ENCODE measurements at places on chromosomes 1 and 21. TPM values are rescaled to one million over a fixed set of nuclear protein-coding genes. Genes with fewer than 3 reads are reported as not detected.

The INSRR gene
- 0.40 TPM for total RNA-seq

The SLAMF6 gene
- total RNA-seq: 0.10 TPM

The SYNJ1 gene
- 33.1 TPM for total RNA-seq

The S100A9 gene
- total RNA-seq: 16.5 TPM

The MNDA gene
- total RNA-seq: 38.1 TPM

The C1orf185 gene
- total RNA-seq: not detected

The DLGAP3 gene
- 8.4 TPM for total RNA-seq

- H3K27me3 ChIP-seq: no peaks in the 10 kb centered on the region
- no peak overlapping the region for H3K4me3 ChIP-seq
- no peak overlapping the region for H3K27ac ChIP-seq
- no peak for DNase-seq
- H3K4me1 ChIP-seq: no peaks in the 10 kb centered on the region
- H3K36me3 ChIP-seq: no peaks in the 10 kb centered on the region
These were observed 330.2 kb downstream of the S1PR1 start for GRCh38 chr1:101566883-101567538.

DNA sequence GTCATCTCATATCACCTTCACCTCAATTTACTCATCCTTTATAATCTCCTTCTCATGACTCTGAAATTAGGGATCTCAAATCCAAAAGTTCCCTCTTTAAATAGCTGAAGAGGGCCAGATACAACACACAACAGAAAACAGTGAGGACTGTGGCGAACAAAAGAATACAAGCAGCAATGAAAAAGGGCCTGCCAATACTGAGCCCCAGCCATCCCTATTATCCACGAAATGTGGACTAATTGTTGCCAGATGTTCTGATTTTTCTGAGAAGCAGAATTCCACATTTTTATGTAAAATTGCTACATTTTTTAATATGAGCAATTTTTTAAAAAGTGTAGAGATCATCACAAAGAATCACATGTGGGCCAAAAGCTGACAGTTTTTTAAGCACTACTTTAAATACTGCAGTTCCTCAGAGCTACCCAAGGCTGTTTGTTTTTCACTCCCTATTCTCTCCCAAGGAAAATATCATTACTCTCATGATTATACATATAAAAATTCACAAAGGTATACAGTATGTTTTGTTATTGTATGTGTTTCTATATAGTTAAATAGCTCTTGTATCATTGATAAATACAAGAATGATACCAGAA, 90.0 kb downstream of the ASH1L start:
- no peaks in the 10 kb centered on the region for H3K27me3 ChIP-seq
- DNase-seq: no peak
- no peak overlapping the region for H3K4me3 ChIP-seq
- H3K27ac ChIP-seq: no peak overlapping the region

GRCh38 chr1:188517139-188517538, 1688.4 kb downstream of the PLA2G4A start:
- no peaks in the 10 kb centered on the region for H3K36me3 ChIP-seq
- H3K27ac ChIP-seq: no peak overlapping the region
- H3K27me3 ChIP-seq: no peaks in the 10 kb centered on the region
- no peak overlapping the region for H3K4me3 ChIP-seq
- H3K4me1 ChIP-seq: no peaks in the 10 kb centered on the region
- no peak for DNase-seq

GRCh38 chr1:243346016-243346415, 90.2 kb downstream of the SDCCAG8 start:
- peaks cover 6% of the 10 kb centered on the region for H3K36me3 ChIP-seq
- no peak for DNase-seq
- H3K27me3 ChIP-seq: no peaks in the 10 kb centered on the region
- no peaks in the 10 kb centered on the region for H3K4me1 ChIP-seq
- H3K27ac ChIP-seq: no peak overlapping the region

DNA sequence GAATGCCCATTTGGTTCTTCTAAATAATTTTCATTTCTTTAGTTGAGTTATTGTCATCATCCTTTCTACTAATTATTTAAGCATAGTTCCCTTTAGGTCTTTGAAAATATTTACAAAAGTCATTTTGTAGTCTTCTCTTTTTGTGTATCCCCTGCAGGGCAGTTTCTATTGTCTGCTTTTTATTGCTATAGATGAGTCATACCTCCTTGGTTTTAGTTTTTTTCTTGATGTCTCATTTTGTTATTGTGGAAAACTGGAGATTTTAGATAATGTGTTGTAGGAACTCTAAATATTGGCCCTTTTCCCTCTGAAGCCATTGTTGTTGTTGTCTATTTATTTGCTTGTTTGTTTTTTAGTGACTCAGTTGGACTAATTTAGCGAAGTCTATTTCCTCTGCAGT, 387.9 kb downstream of the NUF2 start:
- no peaks in the 10 kb centered on the region for H3K27me3 ChIP-seq
- H3K4me3 ChIP-seq: no peak overlapping the region
- no peaks in the 10 kb centered on the region for H3K4me1 ChIP-seq

DNA sequence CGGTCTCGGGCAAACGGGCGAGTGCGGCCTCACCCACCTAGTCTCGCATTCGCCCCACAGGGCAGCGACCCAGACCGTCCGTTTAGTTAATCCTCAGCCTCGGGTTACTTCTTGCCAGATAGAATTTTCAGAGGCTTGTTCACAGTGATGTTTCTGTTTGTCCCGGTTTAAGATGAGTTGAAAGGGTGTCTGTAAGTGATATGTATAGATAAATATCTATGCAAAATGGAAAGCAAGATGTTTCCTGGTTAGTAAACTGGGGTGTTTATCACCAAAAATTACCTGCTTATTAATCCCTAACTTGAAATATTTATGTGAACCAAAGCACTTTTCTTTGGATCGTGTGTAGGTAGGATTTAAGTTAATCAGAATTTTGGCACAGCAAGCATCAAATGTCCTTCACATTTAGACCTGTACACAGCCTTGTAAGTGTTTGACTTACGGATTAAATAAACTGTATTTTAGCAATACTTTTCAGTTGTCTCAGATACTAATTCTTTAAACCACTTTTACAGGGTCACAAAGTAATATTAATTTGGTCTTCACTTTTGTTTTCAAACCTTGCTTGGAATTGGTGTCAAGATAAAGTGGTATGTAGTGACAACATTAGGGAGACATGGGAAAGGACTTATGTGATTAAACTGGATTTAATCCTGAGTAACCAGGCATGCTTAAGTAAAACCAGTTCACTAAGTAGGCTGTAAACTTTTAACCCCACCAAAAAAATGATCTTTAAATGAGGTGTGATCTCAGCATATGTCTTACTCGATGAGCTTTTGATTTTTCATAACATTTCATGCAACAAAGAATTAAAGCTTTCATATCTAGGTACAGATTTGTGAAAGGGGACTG, 914 bp downstream of the ZNF326 start:
- H3K27ac ChIP-seq: peak overlapping the region; percentile 98
- no peaks in the 10 kb centered on the region for H3K27me3 ChIP-seq
- H3K4me1 ChIP-seq: peaks cover 10% of the 10 kb centered on the region
- peak overlapping the region; percentile 68 for H3K4me3 ChIP-seq

GRCh38 chr1:247182994-247183393, 11.2 kb upstream of the ZNF124 start:
- H3K27me3 ChIP-seq: no peaks in the 10 kb centered on the region
- H3K36me3 ChIP-seq: peaks cover 4% of the 10 kb centered on the region
- H3K4me1 ChIP-seq: no peaks in the 10 kb centered on the region
- H3K4me3 ChIP-seq: no peak overlapping the region

- H3K4me3 ChIP-seq: no peak overlapping the region
- no peaks in the 10 kb centered on the region for H3K4me1 ChIP-seq
These were observed 2.6 kb downstream of the FCRL3 start for GRCh38 chr1:157697781-157698569.

- H3K4me1 ChIP-seq: peaks cover under 1% of the 10 kb centered on the region
- no peak overlapping the region for H3K4me3 ChIP-seq
- DNase-seq: no peak
- no peaks in the 10 kb centered on the region for H3K27me3 ChIP-seq
- no peak overlapping the region for H3K27ac ChIP-seq
- H3K36me3 ChIP-seq: no peaks in the 10 kb centered on the region
These were observed 155.4 kb downstream of the SLC45A1 start for GRCh38 chr1:8473121-8473875.

DNA sequence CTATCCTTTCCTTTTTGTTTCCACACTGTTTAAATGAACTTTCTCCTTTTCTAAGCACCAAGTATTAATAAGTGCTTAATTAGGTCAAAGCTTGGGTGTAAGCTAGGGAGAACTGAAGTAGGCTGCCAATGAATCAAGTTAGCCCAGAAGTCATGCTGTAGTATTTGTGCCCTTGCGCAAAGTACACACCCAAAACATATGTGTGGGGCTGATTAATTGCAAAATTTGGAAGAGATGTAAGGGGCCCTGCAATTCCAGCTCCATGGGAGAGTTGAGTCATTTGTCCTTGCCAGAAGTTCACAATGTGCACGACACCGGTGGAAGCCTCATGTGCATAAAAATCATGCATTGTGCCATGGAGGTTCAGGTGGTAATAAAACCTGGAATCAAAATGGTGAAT, 18.6 kb upstream of the NTNG1 start:
- H3K27me3 ChIP-seq: no peaks in the 10 kb centered on the region
- H3K36me3 ChIP-seq: no peaks in the 10 kb centered on the region
- H3K27ac ChIP-seq: no peak overlapping the region
- H3K4me3 ChIP-seq: no peak overlapping the region
- H3K4me1 ChIP-seq: no peaks in the 10 kb centered on the region

- H3K36me3 ChIP-seq: no peaks in the 10 kb centered on the region
- H3K4me3 ChIP-seq: peak overlapping the region; percentile 78
- peak overlapping the region; percentile 98 for H3K27ac ChIP-seq
- no peak for DNase-seq
These were observed 1.1 kb upstream of the COQ8A start for GRCh38 chr1:226938903-226939437.

GRCh38 chr1:223084464-223084866, 58.6 kb downstream of the TLR5 start:
- H3K4me1 ChIP-seq: peaks cover 34% of the 10 kb centered on the region
- H3K4me3 ChIP-seq: no peak overlapping the region
- no peak overlapping the region for H3K27ac ChIP-seq
- H3K36me3 ChIP-seq: no peaks in the 10 kb centered on the region
- H3K27me3 ChIP-seq: peaks cover 2% of the 10 kb centered on the region
- DNase-seq: no peak

DNA sequence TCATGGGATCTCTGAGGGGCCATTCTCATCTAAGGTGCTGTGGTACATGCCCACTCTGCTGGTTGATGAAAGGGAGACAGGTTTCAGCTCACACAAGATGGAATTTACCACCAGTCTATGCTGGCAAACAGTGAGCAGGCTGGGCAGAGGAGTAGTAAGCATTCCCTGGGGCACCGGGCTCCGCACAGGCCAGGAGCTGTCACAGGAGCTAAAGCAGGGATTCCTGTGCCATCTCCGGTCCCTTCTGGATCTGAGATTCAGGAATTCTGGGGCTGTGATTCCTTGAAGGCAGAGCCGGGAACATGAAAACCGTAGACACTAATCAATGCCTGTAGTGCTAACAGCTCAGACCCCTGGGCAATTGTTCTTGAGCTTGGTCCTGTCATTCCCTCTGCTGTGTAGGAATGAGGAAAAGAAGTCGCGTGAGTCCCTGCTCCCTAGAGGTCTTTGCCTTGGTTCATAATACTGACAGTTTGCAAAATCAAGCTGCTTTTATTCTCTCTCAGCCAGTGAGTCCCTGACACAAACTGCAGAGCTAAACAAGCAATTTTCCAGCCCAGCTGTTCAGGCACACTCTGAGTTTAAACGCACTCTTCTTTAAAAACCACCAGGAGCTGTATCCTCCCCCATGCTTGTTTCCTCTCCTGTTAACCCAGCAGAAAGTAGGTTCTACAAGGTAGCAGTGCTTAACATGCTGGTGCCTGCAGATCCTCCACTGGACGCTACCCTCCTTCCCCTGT, 52.5 kb downstream of the MDM4 start:
- H3K27ac ChIP-seq: no peak overlapping the region
- H3K36me3 ChIP-seq: no peaks in the 10 kb centered on the region
- no peak for DNase-seq
- peaks cover 15% of the 10 kb centered on the region for H3K4me1 ChIP-seq
